ENCODE measurements at places on chromosomes 12 and 14.

GRCh38 chr12:115983226-115983798, 294.2 kb downstream of the MED13L start:
- no peak for DNase-seq

DNA sequence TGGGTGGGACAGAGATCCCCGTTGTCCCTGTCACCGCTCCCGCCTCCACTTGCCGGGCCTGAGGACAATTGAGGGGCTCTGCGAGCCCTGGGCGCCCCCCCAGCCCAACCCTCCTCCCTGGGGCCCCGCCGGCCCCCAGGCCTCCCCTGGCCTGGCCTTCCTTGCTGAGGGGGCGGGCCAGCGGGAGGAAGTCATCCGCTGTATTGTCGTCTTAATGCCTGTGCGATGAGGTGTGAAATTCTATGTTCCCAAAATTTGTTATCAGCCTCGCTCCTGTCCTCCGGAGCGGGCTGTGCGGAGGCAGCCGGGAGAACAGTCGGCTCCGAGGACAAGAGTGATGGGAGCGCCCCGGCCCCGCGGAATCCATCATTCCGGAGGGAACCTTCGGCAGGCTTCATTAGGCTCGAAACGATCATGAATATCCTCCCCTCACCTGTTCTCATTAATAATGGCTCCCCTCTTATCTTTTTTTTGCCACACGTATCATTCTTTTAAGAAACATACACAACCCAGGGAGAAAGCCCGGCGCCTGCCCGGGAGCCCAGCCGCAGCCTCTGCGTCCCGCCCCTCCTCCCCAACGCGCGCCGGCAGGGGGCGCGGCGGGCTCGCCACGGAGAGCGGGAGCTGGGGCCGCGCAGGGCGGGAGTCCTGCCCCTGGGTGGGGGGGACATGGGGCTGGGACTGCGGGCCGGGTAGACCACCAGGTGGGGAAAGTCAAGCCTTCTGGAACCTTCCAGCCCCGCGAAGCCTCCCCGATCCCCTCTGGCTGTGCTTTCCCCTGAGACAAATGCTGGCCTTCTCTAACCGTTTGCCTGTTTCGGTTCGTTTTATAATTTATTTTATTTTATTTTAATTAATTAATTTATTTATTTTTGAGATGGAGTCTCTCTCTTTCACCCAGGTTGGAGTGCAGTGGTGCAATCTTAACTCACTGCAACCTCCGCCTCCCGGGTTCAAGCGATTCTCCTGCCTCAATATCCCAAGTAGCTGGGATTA, 17.1 kb upstream of the DLK1 start:
- DNase-seq: no peak

- no peak for DNase-seq
Observed at GRCh38 chr12:50117057-50117622, 5.1 kb downstream of the COX14 start.

- no peak for DNase-seq
Observed at GRCh38 chr12:3090240-3091037, 13.3 kb downstream of the TSPAN9 start.

GRCh38 chr12:43978556-43978955, 142.7 kb downstream of the TMEM117 start:
- no peak for DNase-seq

DNA sequence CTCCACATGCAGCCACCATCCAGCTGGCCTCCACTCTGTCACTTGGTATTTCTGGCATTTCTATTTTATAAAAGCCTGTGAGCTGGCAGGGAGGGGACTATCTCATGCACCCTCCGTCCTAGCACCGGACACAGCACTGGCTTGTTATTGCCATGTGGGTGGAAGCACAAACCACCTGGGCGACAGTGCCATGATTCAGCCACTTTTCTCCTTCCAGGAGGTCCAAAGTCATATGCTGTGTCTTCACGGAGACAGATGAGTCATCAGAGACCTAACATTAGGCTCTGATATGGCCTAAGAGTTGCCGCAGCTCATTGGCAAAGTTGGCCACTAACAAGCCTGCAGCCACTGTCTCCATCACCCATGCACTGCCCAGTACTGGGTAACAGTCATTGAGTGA, 1123.0 kb downstream of the VRK1 start:
- no peak for DNase-seq

GRCh38 chr12:53795927-53796326, 44.1 kb upstream of the CISTR start:
- no peak for DNase-seq

DNA sequence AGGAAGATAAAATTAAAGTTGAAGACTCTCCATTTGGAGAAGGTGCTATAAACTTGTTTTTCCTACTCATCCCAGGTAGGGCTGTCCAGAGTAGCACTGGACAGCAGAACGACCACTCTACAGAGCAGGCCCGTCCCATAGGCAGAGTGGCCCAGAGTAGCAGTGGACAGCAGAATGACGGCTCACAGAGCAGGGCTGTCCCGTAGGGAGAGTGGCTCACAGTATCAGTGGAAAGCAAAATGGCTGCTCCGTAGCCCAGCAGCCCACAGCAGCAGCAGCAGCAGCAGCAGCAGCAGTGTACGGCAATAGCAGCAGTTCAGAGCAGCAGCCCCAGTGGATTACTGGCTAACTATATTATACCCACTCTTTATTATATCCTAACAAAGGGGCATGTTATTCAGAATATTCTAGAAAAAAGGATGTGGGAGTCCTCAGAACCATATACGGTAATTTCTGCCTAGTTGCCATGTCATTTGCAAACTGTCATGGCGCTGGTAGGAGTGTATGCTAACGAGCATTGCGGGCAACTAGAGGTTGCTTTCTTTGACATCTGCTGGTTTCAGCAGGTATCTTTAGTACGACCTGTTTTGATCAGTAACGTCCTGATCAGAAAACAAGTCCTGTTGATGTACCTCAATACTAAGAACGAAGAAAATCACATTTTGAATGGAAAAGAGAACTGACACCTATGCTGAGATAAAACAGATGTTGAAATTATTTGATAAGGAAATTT, 567.3 kb downstream of the SLC16A7 start:
- DNase-seq: no peak

DNA sequence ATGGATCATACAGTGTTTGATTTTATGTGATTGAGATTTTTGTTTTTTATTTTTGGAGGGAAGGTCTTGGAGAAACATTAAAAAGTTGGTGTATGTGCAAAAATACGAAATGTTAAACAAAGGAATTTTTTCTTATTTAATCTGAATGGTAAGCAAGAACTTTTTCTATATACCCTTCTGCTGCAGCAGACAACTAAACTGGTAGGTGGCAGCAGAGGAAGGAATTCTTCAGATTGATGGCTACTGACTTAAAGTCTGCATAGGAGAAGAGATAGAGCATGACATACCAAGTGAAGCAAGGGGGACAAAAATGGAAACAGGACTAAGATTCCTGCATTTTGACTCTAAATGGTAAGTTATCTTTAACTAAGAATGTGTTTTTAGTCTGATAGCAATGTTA, 42.0 kb upstream of the A2ML1 start:
- no peak for DNase-seq

GRCh38 chr14:71532344-71532743, 399.9 kb upstream of the RGS6 start:
- DNase-seq: no peak

- DNase-seq: no peak
Observed at GRCh38 chr12:106387848-106388377, 30.4 kb downstream of the POLR3B start.

DNA sequence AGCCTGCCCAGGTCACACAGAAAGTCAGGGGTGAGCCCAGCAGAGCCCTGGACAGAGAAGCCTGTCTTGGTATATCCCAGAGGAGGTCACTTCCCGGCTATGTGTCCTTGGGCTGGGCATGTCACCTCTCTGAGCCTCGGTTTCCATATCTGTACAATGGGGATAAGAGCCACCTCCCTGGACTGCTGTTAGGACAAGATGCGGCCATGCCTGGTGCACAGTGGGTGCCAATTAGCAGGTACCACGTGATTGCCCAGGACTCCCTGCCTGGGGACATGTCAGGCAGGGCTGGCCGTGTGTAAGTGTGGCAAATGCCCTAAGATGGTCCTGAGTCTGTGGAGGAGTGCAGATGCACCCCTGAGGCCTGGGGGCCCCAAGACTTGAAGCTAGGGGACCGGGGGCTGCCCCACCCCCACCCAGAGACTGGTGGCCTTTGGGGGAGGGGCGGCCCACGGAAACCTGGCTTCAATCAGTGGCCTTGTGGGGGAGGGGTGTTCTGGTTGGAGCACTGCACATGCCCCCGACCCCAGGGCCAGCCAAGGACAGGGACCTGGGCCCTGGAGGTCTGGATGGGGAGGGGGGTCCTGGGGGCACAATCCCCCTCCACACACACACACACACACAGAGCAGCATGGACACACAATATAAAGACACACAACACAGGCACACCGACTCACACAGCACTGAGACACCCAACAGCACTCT, 878 bp downstream of the TMEM119 start:
- no peak for DNase-seq

- DNase-seq: no peak
Observed at GRCh38 chr14:74064883-74065282, 19.4 kb downstream of the ALDH6A1 start.

DNA sequence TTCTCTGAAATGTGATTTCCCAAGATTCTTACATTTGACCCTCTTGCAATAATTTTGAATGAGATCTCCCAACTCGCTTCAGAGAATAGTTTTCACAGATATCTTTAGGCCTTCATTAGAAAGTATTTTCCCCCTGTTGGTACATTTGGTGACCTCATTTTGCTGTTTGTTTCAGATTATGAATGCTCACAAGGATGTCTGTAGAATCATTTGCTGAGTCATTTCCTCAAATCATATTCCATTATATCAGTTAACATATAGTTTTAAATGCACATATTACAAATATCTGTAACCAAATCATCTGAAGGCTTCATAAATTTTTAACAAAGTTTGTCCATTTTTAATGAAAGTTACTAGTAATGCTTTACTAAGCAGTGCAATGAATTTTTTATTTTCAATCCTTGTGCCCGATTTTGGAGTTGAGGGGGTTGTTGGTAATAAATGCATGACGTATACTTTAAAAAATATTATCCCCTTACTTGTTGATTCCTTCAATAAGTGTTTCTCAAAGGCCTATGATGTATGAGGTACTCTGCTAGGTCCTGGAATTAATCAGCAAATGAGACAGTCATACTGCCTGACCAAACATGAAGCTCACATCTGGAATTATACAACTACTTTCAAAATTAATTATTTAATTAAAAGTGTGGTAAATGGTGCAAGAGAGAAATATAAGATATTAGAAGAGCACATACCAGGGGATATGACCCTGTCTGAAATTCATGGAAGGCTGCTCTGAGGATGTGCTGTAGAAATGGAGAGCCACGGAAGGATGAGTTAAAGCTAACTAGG, 126.9 kb upstream of the RAP1B start:
- DNase-seq: no peak

- no peak for DNase-seq
Observed at GRCh38 chr14:89399594-89400068, 17.4 kb downstream of the FOXN3 start.

- no peak for DNase-seq
Observed at GRCh38 chr12:102954134-102954533, 3.3 kb upstream of the ASCL1 start.

- DNase-seq: no peak
Observed at GRCh38 chr14:61838661-61839245, 76.5 kb downstream of the SNAPC1 start.

GRCh38 chr12:24760162-24760561, 188.7 kb downstream of the BCAT1 start:
- DNase-seq: no peak

DNA sequence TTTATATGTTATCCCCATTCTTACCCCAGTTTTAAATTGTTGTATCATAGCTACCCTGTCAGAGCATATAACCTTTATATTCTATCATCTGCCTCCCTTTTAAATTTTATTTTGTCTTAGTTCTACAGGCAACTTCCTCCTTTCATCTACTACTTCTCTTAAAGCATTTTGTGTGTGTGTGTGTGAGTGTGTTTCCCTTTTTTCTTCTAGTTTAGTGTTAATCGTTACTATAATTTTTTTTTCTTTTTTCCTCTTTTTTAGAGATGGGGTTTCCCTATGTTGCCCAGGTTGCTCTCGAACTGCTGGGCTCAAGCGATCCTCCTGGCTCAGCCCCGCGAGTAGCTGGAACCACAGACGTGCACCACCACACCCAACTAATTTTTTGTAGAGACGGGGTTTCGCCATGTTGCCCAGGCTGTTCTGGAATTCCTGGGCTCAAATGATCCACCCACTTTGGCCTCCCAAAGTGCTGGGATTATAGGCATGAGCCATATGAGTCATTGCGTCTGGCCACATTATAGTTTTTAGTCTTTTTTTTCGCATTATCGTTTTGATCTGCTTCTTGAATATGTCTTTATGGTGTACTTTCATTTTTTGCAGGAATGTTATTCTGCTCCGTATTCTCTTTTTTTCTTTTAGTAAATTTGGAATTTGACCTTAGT, 33.1 kb upstream of the FBXO34 start:
- no peak for DNase-seq

GRCh38 chr14:72781561-72782508, 112.1 kb downstream of the DPF3 start:
- DNase-seq: no peak

GRCh38 chr12:115936997-115937916, 340.2 kb downstream of the MED13L start:
- no peak for DNase-seq

DNA sequence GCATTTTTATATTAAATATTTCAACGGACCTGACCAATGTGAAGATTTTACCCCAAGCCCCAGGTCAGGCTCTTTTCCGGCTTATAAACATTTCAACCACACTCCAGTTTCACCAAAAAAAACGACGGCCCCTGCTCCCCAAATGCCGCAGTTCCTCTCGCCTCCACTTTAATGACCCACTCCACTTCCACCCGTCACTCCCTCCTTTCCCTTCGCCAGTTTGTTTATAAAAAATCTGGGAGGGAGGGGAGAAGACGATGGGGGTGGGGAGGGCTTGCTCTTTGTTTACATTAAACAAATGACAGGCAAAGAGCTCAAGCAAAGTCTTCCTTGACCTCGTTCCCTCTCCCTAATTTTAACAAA, 5.4 kb downstream of the SIX6 start:
- DNase-seq: no peak

- DNase-seq: no peak
Observed at GRCh38 chr12:11578461-11578993, 70.9 kb upstream of the ETV6 start.

DNA sequence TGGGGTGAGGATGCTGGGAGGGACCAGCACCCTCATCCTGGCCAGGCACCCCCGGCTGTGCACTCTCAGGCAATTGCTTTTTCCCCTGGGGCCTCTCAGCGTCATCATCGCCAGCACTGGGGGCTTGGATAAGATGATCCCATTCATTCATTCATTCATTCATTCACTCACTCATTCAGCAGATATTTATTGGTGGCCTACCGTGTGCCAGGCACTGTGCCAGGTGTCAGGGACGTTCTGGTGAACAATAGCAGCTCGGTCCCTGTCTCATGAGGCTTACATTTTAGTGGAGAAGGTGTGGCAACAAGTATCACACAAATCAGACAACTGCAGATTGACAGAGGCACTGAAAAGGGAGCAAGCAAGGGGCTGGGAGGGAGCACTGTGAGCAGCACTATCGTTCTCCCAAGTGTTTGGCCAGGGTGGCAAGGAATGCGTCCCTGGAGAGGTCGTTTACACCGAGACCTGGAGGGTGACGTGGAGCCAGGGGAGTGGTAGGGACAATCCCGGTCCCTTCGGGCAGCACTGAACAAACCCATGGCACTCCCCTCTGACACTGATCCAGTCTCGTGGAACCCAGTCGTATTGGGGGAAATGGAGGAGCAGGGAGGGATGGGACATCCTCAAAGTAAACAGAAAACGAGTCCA, 124.1 kb downstream of the PAPOLA start:
- no peak for DNase-seq

GRCh38 chr12:50275556-50275955, 7.8 kb downstream of the LIMA1 start:
- DNase-seq: no peak

Data from activated gamma-delta T cell (primary cell).